ENCODE measurements at places on chromosomes 11 and 22.
A peak's percentile ranks its signal among the peaks of the same experiment; 100 is the strongest.

GRCh38 chr22:38026130-38027111 lies 30.8 kb upstream of the PICK1 start:
- DNase-seq, result no peak

DNA sequence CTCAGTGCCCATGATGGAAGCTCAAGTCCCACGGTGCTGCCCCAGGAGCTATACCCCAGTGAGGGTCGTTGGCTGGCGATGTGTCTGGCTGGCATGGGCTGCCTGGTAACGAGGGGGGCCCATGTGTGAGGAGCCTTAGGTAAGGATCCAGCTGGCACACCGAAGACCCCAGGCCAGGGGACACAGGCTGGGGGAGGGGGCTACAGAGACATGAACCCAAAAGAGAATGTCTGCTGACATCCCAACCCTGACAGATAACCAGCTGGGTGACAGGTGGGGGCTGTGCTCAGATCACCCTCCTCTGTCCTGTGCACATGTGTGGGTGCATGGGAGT lies 39.2 kb downstream of the RTN4R start:
- DNase-seq, result no peak

DNA sequence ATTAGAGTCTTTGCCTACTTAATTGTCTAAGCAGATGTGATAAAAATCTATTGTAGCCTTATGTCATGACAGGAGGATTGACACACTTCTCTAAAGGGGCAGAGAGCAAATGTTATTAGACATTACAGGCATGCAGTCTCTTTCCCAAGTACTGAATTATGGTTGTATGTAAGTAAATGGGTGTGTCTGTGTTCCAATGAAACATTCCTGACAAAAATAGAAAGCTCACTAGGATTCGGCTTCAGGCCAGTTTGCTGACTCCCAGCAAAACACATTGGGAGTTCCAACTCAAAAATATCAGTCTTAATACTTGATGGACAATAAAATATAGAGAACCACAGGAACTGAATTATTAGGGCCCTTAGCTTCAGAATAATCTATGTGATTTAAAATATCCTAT lies 1480.4 kb downstream of the FAM181B start:
- no peak for DNase-seq

GRCh38 chr11:35116245-35116644 lies 22.7 kb upstream of the CD44 start:
- no peak for DNase-seq

GRCh38 chr11:7261578-7261977 lies 9.9 kb downstream of the SYT9 start:
- no peak for DNase-seq

GRCh38 chr11:105923252-105923651 lies 98.8 kb downstream of the MSANTD4 start:
- no peak for DNase-seq

DNA sequence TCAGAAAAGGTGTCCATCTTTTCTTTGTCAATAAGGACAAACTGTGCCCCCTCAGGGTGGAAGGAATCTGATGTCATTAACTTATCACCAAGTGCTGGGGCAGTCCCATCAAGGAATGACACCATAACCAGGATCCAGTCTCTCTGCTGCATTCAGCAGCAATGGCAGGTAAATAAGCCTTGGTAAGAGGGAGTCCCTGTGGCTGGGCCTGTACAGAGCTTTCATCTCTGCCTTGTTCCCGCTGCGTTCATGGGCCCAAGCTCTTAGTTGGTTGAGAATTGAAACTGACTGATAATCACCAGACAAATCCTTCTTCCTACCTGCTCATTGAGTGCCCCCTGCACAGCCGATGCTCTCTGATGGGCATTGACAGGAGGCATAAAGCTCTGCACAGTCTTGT lies 22.7 kb downstream of the EIF3F start:
- DNase-seq, result no peak

DNA sequence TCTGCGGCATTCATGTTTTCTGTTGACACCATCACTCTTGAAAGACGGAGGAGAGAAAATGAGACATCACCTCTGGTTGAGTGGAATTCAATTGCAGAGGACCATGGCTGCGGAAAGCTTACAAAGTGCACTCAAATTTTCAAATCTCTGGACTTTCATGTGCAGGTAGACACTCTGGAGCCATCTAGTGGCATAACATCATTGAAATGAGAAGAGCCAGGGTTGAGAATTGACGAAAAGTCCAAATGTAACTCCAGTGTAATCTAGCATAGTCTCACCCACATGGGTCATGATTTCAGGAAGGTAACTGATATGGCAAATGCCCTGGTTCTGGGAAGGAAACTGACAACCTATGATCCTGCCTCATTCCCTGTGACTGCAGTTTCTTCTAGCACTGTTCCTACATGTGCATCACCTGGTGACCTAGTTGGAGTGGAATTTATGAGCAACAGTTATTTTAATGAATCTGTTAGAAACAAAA lies 687.8 kb downstream of the KCNA4 start:
- DNase-seq, result peak; percentile 37

- no peak for DNase-seq
These were observed 34.7 kb upstream of the FCHSD2 start for GRCh38 chr11:73176874-73177155.

DNA sequence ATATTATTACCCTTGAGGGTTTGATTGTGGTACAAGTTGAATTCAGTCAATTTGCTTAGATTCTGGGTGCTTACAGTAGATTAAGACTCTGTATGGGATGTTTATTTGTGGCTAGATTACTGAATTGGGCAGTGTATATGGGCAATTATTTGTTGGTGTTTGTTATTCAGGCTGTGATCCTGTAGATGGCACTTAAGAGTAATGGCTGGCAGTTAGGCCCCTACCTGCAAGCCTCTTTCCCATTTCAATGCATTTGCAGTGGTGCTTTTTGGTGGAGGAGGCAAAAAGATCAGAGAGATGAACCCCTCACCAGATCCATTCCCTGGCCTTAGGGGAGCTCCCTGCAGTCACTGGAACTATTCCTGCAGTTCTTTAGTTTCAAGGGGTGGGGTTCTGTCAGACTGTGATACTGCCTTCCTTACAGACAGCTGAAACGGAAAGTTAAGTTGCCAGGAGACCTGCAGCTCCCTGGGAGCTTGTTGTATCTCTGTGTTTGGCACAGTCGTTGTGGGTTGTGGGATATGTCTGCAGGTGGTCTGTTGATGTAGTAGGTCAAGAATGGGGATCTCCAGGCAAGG lies 199.5 kb downstream of the AASDHPPT start:
- DNase-seq, result no peak

GRCh38 chr11:8234910-8235309 lies 28.8 kb downstream of the LMO1 start:
- no peak for DNase-seq

- DNase-seq, result no peak
These were observed 29.0 kb downstream of the FGF4 start for GRCh38 chr11:69746140-69746539.

GRCh38 chr11:63507511-63507910 lies 1.6 kb downstream of the LGALS12 start:
- DNase-seq, result no peak

- no peak for DNase-seq
These were observed 70.9 kb downstream of the ZBTB44 start for GRCh38 chr11:130243816-130244215.

DNA sequence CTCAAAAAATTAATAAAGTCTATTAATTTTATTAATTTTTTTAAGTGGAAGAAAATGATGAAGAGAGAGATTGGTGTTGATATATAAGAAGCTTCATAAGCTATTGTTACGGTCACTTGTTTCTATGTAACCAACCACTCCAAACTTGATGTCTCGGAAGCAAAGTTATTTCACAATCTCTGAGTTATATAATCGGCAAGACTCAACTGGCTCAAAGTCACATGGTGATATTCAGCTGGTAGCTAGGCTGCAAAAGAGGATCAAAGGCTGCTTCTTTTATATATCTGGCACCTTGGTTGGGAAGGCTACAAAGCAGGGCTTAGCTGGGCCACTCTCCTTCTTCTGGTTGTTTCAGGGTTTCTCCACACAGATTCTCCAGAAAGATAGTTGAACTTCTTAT lies 245.1 kb upstream of the ARHGAP42 start:
- DNase-seq, result no peak

- DNase-seq, result no peak
These were observed 233.8 kb upstream of the UBASH3B start for GRCh38 chr11:122421702-122422101.

GRCh38 chr11:79259800-79260199 lies 181.0 kb downstream of the TENM4 start:
- no peak for DNase-seq

GRCh38 chr11:128053981-128054931 lies 533.1 kb downstream of the ETS1 start:
- DNase-seq, result no peak

DNA sequence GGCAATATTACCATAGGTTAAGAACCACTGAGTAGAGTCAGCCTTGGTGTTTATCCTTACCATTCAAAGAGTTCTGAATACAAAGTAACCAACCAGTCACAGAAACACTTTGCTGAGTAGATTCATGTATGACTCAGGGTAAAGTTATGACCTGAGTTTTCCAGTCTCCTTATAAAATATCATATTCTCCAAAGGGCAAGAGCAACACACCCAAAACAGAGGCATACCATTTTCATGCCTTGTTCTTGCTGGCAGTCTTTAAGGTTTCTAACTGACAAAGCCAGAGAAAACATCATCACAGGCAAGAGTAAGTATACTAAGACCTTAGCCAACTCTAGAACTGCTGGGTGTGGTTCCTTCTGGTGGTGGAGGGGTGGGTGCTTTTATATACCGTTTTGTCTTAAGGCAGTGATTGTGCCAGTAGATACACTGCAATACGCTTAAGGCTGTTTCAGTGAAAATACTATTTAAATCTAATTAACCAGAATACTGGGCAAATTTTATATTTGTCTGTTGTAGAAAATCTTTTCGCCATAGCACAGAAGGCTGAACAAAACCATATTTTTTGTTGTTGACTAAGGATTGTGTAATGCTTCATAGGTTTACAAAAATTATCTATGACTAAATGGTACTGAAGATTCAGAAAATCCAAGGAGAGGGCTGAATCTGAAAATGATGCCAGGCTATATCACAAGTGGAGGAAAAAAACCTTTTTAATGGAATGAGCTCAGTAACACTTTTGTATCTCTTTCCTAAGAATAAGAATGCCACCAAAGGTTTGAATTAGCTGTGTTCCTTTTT lies 3.0 kb downstream of the ATL3 start:
- DNase-seq, result no peak

- DNase-seq, result no peak
These were observed 29.2 kb downstream of the CPT1A start for GRCh38 chr11:68812526-68812925.

DNA sequence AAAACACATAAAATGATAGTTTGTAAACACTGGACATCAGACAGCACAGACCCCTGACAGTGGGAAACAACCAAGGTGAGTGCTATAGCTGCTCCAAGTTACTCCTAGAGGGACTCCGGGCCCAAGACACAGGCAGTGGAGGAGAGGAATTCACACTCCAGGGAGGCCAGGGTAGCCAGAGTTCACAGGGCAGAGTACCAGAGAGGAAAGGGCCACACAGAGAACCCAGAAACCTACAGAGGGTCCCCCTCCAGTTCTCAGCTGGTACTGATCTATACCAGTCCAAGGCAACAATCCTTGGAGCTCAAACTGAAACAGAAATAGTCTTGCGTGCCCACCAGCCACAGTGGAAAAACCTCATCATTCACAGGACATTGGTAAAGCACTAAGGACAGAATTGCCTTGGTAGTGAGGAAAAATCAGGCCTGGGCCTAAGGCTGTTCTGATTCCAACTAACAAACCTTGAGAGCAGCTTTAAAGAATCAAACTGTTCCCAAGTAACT lies 7.6 kb downstream of the VPS37C start:
- no peak for DNase-seq

GRCh38 chr11:32071811-32072210 lies 19.1 kb upstream of the RCN1 start:
- DNase-seq, result no peak

- no peak for DNase-seq
These were observed 25.1 kb upstream of the SCGB1A1 start for GRCh38 chr11:62393735-62394134.

GRCh38 chr11:76791861-76792260 lies 8.7 kb downstream of the TSKU start:
- DNase-seq, result no peak

GRCh38 chr22:41057076-41057475 lies 35.3 kb upstream of the EP300 start:
- no peak for DNase-seq

DNA sequence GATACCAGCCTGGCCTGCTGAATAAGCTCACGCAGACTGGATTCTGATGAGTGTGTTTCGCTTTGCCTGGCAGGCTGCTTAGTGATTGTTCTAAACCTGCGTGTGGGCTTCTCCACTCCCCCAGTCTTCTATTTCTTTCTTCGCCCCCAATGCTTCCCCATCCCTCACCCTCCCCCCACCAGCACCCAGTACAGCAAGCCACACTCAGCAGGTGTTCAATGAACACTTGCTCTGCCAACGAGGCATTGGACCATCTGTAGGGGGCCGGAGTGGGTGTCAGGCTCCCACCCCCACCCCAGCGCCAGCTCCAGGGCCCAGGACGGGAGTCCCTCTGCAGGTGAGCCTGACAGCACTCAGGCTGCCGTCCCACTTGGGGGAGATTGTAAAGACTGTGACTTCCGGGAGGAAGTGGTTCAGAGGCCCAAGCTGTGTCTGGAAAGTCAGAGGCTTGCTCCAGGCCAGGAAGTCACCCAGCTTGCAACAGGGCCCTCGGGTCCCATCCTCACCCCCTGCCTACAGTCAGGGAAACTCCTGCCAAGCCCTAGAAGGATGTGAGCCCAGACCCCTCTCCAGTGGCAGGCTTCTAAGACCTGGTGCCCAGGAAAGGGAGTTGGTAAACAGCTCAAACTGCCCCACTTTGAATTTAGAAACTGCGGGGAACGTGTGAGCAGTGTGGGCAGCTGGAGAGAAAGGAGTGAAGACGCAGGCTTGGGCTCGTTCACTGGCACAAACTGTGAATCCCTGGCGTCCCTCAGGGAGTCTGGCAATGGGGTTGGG lies 66.3 kb upstream of the PRDM11 start:
- DNase-seq, result no peak

GRCh38 chr11:94020777-94021481 lies at the start of gene HEPHL1:
Gene HEPHL1, plus strand, starts transcription at chr11:94021354. Its CDS starts 15 bp downstream, at chr11:94021369.
- DNase-seq, result no peak

GRCh38 chr11:13104619-13105236 lies 95.6 kb downstream of the RASSF10 start:
- DNase-seq, result no peak

GRCh38 chr11:70928854-70929598 lies 323.4 kb downstream of the SHANK2 start:
- DNase-seq, result no peak

- DNase-seq, result no peak
These were observed 24.4 kb upstream of the BIRC3 start for GRCh38 chr11:102292933-102293332.

DNA sequence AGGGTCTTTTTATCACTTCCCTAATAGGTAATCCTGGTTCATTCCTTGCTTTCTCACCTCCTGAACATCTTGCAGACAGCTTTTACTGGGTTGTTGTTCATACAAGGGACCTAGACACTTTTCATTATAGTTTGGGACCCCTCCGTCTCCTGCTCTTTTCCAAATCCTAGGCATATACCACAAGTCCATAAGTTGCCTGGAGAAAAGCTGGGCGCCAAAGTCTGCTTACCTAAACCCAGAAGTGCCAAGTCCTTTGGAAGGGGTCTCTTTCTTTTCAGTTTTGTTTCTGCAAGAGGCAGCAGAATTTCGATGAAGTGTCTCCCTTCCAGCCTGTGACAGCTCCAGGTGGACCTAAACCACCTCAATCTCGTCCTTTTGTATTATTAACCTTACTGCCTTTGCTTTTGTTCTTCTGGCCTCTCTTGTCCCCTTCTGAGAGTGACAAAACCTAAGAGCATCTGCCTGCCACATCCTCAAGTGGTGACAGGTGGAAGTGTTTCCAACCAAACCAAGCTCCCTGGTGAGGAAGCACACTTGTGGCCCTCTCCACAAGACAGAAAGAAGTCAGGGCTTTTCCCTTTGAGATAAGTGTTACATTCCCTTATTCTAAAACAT lies 19.5 kb upstream of the P2RY6 start:
- DNase-seq, result peak; percentile 24
